Foreskin keratinocyte (primary cell): ENCODE measurements at places on chromosomes 12 and 14.

DNA sequence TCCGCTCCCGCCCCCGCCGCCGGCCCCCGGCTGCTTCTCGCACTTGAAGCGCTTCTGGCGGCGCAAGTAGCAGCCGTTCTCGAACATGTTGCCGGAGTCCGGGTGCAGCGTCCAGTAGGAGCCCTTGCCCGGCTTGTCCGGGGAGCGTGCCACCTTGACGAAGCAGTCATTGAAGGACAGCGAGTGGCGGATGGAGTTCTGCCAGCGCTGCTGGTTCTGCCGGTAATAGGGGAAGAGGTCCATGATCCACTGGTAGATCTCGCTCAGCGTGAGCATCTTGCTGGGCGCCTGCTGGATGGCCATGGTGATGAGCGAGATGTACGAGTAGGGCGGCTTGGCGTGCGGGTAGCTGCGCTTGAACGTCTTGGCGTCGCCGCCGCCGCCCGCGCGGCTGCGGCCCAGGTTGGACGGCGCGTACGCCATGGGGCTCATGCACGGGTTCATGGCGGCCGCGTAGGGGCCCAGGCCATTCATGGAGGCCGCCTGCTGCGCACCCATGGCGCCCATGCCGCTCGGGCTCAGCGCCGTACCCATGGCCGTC, 3.0 kb downstream of the FOXA1 start:
- no peak for DNase-seq

DNA sequence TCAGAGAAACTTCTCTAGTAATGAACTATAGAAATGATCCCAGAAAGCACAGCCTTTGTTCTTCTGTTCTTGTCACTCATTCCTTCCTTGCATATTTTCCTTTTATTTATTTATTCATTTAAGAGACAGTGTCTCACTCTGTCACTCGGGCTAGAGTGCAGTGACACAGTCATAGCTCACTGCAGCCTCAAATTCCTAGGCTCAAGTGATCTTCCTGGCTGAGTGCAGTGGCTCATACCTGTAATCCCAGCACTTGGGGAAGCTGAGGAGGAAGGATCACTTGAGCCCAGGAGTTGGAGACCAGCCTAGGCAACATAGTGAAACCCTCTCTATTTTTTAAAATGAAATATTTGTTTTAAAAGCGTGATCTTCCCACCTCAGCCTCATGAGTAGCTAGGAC, 11.5 kb downstream of the TECPR2 start:
- DNase-seq: no peak

DNA sequence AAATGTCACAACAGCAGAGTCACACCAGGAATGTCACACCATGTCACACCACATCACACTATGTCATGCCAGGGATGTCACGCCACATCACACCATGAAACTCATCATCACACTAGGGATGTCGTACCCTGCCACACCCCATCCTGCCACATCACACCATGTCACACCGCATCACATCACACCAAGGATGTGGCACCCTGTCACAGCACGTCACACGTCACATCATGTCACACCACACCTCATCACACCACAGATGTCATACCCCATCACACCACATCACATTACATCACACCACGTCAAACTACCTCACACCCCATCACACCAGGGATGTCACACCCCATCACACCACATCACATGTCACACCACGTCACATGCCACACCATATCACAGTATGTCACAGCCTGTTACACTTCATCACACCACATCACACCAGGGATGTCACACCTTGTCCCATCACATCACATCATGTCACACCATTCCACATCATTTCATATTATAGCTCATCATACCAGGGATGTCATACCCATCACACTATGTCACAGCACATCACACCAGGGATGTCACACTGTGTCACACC, 90.9 kb downstream of the TMEM121 start:
- DNase-seq: no peak

DNA sequence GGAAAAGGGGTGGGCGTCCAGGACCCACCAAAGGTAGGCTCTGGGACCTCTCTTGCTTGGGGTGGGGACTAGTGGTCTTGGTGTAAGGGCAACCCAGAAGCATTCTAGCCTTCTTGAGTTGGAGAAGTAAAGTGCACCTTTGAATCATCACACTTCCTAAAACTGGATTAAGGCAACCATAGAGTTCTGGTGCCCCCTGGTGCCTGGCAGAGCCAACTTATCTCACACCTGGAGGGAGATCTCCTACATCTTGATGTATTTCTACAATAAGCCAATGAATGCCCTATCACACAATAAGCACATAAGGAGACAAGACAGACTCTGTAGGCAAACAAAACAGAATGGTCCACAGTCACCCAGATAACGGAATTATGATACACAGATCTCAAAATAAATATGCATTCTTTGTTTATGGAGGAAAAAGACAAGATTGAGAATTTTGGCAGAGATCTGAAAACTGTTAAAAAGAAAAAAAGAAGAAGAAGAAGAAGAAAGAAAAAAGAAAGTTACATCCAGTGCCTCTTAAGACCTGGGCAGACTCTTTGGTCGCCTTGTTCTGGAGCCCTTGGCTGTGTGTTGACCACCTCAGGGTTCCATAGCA, 95.9 kb upstream of the PPP2R5C start:
- DNase-seq: peak; percentile 57

DNA sequence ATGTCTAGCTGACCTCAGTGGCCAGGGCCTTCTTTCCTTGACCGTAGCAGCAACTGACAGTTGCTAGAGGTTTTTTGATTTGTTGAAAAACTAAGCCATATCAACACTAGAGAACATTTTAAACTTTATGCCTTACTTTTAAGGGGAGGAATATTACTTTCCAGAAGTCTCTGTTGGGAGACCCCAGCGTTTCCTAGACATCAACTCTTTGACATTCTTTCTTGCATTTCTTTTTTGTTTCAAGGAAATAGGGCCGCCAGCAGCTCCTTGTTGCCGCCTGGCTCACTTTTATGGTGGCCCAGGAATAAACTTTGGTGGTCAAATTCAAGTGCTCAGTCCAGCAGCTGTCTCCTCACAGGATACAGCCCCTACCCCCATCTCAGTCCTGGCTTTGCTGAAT, 2.5 kb upstream of the HOXC11 start:
- no peak for DNase-seq

DNA sequence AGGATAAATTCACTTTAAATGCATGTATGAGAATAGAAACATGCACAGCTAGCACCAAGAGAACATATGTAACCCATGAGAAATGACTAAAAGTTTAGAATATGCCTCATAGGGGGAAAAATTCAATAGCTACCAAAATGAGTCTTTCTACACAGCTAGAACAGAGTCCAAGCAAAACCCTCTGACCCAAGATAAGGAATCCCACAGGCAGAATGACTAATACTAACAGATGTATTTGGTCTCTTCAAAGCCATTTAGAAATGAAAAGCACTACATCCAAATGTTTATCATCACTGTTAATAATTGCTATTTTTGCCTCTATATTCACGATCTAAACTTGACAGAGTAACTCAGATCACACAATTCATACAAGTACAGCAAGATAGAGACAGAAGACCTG, 44.0 kb downstream of the KICS2 start:
- peak; percentile 46 for DNase-seq

GRCh38 chr14:92895352-92895878, 27.5 kb upstream of the CHGA start:
- no peak for DNase-seq

GRCh38 chr12:101590383-101590782, 4.4 kb upstream of the MYBPC1 start:
- DNase-seq: no peak

GRCh38 chr14:21023174-21023573, 1.7 kb downstream of the NDRG2 start:
- no peak for DNase-seq

GRCh38 chr12:121786440-121786825, 7.1 kb downstream of the RHOF start:
- peak; percentile 99 for DNase-seq

DNA sequence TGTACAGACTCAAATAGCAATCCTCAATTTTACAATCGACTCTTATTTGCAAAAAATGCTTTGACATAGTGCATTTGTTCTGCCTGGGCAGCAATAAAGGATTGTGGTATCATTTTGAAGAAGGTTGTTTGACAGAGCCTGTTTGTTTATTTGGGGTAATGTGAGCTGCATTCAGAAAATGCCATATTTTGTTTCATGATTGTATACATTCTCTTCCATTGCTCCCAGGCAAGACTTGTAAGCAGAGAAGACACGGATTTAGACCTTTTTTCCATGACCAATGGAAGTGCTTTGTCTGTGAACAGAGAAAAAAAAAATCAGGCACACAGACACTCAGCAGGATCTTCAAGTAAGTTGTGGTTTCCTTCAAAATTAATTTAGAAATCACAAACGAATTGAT, 35.5 kb upstream of the ALX1 start:
- DNase-seq: no peak

DNA sequence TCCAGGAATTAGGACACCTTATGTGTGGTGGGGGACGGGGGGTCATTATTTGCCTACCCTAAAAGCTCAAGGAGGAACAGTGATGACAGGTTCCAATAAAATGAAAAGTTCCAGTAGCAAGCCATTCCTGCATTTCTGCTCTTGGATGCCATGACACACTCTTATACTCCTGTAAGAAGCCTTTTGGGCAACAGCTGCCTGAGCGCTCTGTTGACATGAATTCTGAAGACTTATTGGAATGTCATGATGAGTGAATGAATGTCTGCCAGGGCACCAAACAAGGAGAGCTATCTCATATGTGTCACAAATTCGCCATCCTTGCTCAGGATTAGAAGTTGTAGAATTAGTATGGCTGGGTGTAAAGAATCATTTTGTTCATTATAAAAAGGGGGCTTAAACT, 36.3 kb downstream of the PTGER2 start:
- no peak for DNase-seq

DNA sequence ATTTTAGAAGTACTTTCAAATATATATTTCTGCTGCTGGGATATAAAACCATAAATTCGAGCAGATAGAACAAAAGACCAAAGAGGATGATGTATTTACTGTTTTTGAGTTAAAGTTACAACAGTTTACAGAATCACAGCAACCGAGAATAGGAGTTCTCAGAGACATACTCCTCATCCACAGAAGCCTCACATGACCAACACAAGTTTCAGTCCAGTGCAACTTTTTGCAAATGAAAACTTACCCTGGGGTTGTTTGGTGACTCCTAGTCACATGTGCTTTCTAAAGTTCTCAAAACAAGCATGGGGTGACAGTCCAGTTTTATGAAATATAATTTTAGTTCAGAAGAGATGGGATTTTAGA, 117.1 kb downstream of the PRKCH start:
- DNase-seq: no peak

DNA sequence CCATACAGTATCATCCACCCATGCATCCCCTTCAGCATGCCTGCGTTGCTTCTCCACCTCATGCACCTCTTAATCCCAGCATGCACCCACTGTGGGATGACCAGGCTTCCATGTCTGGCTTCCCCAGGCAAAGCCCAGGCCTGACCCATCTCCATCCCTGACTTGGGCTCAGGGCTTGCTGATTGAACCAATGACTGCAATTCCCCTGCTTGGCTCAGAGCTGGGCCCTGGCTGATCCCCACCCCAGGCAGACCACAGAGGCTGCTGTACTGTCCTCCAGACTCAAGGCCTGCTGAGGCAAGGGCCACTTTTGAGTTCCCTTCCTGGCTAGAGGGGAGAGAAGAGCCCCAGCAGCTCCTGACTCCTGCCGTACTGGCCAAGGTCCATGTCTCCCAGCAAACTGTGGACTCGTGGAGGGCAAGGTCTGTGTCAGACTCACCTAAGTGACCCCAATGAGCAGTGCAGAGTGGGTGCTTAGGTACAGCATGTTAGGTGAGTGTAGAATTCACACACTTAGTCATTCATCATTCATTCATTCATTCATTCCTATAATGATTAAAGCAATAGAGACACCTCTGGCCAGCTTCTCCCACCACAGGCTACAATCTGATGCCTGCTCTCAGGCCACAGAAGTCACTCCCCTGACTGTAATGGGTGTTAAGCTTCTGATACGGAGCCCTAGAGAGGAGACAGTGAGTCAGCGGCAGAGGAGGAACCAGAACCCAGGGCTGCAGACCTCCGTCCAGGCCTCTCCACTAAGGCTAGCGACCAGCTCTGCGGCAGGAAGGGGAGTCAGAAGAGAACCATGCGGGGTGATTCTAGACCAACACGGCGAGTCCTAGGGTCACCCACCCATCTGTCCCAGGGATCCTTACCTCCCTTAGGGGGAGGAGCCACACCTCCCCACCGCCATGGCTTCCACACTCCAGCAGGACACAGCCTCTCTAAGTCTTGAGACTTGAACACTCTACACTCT, 2.9 kb downstream of the BEGAIN start:
- DNase-seq: no peak

- no peak for DNase-seq
These were observed 40.2 kb upstream of the FBRSL1 start for GRCh38 chr12:132449565-132450417.

GRCh38 chr12:76037130-76038103, 5.8 kb upstream of the PHLDA1 start:
- no peak for DNase-seq

DNA sequence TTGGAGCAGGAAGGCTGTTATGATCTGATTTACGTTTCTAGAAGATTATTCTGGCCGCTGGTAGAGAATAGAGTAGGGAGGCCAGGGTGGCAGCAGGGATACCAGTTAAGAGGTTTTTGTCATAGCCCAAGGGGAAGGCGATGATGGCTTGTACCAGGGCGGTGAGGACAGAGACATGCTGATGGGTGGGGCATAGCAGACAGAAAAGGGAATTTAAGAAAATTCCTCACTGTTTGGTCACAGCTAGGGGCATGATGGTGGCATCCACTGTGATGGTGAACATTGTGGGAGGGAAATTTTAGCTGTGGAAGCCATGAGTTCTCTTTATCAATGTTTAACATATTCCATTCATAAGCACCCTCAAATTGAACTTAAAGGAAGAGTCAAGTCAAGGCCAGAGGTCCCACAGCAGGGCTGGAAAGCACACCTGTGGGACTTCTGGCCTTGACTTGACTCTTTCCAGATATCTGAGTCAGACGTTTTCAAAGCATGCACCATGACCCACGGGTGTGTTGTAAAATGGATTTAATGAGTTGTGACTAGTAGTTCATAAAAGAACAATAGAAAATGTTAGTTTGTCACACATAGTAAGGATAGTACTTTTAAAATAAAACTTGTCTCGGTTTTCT, 134.6 kb downstream of the CHST11 start:
- DNase-seq: peak; percentile 34

DNA sequence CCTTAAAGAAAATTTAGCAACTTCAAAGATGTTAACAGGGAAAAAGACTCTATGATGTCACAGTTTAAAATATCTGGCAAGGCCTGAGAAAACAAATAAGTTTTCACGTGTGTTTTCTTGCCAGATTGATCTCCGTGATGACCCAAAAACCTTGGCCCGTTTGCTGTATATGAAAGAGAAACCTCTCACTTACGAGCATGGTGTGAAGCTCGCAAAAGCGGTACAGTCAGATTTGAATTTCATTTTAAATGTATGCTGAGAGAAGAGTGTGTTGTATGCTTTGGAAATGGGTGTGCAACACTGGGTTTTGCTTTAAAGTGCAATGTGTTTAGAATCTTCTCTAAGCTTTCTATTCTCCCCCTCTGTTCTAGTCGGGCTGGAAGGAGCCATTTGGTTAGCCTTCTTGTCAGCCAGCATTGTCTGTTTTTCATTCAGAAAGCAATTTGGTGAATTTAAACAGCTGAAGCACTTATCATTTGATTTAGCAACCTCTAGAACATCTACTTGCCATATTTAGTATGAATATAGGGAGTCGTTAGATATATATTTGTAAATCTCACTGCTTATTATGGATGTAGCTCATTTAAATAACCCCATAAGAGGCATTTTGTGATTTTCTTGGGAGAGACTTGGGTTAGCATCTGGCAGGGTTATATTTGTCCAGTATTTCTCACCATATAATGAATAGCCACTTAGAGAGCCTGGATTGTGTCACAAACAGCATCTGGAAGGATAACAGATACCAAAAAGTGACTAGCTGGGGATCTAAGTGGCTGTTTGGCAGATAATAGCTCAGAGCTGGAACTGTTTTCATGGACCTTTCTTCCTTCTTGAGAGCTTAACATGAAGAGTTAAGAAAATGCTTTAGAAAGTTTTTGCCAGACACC, 35.5 kb downstream of the GPHB5 start:
- no peak for DNase-seq
